ENCODE measurements at places on chromosomes 6 and 20.

- no peak for DNase-seq
These were observed 17.0 kb downstream of the DEFB115 start for GRCh38 chr20:31274441-31274840.

GRCh38 chr6:37819802-37820717 lies 533 bp downstream of the ZFAND3 start:
- DNase-seq, result peak; percentile 33

DNA sequence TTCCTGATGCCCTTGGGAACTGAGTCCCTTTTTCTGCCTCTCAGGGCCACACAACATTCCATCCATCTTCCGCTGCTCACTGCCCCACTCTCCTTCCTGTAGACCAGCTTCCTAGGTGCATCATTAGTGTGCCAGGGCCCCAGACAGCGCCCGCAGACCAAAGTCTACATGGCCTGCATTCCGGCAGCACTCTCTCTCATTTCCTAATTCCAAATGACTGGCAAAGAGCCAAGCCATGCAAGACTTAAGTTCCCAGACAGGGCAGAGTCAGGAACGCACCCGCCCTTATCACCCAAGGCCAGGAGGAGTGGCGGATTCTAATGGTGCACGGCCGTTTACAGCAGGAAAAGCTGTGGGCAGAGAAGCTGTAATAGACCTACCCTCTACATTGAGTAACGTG lies 159.8 kb upstream of the ARID1B start:
- no peak for DNase-seq

GRCh38 chr20:33566781-33567603 lies 77.1 kb downstream of the CBFA2T2 start:
- no peak for DNase-seq

GRCh38 chr6:33799454-33800113 lies 4.2 kb downstream of the MLN start:
- no peak for DNase-seq

DNA sequence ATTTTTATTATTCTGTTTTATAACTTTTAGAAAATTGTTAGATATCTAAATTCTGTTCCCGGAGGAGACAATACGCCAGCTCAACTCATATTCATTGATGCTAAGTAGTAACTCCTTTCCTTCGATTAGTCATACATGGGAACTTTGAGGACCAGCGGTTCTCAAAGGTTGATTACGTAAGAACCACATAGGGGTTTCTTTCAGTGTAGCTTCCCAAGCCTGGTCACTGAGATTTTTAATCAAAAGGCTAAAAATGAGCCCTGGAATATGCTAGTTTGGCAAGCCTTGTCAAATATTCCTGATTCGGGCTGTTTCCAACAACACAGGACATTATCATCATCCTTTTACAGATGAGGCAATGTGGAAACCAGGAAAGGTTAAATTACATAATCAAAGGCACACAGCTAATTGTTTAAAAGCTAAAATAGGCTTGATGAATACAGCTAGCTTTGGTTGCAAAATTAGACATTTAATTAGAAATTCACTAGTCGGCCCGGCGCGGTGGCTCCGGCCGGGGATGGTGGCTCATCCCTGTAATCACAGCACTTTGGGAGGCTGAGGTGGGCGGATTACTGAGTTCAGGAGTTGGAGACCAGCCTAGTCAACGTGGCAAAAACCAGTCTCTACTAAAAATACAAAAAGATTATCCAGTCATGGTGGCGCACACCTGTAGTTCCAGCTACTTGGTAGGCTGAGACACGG lies 14.6 kb upstream of the MEI4 start:
- DNase-seq, result no peak

- no peak for DNase-seq
These were observed 65.1 kb downstream of the SOD2 start for GRCh38 chr6:159627939-159628338.
